Epithelial cell of prostate (primary cell): ENCODE measurements at places on chromosomes 5 and 9.
A peak's percentile ranks its signal among the peaks of the same experiment; 100 is the strongest.

- DNase-seq: no peak
Observed at GRCh38 chr5:85760519-85760918, 857.2 kb upstream of the COX7C start.

DNA sequence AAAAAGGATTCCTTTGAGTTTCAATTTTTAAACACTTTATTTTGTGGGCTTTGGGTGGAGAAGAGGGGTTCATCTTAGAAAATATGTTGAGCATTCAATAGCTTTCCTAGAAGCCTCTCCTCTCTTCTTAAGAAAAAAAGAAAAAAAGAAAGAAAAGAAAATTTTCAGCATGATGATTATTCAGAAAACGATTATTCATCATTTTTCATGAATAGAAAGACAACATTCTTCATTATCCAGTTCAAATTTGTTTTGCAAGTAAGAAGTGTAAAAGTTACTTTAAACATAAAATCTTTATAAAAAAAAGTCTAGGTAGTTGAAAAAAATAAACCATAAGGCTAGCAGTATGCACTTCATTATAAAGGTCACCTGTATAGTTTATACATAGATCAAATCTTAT, 636.5 kb downstream of the IRX1 start:
- no peak for DNase-seq

- no peak for DNase-seq
Observed at GRCh38 chr9:126641118-126641851, 27.6 kb downstream of the LMX1B start.

- DNase-seq: peak; percentile 31
Observed at GRCh38 chr5:37071901-37072581, 177.1 kb downstream of the CPLANE1 start.

- DNase-seq: no peak
Observed at GRCh38 chr5:59097712-59098111, 514.8 kb downstream of the RAB3C start.

GRCh38 chr5:40150896-40151295, 528.8 kb upstream of the PTGER4 start:
- no peak for DNase-seq

- no peak for DNase-seq
Observed at GRCh38 chr9:104836767-104837166, 72.8 kb downstream of the NIPSNAP3B start.

GRCh38 chr5:58517198-58517597, 26.0 kb downstream of the GAPT start:
- no peak for DNase-seq

DNA sequence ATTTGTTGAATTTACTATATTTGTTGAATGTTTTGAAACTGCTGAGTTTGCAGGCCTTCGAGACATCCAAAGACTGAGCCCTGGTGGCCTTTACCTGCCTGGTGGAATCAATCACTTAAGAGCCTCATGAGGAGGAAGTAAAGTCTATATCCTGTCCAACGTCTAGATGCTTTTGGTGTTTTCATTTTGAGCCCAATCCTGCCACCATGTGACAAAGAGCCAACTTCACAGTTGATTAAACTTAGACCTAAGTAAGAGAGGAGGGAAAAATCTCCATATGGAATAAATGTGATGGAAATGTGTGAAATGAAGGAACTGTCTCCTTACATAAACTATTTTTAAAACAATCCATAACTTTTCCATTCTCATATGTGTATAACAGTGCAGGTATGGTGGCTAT, 220.1 kb downstream of the PRR16 start:
- no peak for DNase-seq

DNA sequence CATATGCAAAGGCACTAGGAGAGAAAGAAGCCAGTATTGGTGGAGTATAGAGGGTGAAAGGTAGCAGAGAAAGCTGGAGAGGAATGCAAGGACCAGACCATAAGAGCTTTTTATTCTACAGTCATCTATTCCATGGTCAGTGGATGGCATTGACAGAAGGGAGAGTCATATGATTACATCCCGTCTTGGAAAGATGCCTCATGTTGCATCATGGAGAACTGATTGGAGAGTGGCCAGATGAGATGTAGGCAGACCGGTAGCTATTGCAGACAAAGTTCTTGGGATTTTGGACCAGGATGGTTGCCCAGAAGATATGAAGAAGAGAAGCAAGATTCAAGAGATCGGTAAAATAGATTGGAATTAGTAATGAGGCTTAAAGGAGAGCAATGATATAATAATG, 260.7 kb downstream of the CHSY3 start:
- DNase-seq: no peak

DNA sequence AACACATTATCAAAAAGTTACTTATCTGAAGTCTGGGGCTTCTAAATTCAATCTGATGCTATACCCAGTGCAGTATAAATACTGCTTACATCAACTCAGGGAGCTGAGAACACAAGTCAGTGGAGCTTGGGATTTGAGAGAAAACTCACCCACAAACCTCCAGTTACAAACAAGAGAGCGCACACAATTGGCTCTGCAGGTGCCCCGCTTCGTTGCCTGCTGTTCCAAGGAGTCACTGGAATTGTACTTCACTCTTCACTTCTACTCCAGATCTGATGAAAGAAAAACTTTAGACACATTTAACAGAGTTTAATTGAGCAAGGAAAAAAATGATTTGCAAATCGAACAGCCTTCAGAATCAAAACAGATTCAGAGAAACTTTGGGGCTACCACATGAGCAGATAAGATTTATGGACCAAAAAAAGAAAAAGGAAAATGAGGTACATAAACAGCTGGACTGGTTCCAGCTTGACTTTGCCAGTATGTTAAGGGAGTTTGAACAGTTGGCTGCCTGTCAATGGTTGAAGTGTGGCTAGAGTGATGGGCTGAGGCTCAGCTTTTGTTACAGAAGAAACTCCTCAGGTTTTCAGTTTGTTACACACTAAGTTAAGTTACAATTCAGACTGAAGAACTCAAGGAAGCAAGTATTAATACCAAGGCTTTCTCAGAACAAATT, 156.6 kb downstream of the AOPEP start:
- DNase-seq: no peak

- no peak for DNase-seq
Observed at GRCh38 chr5:24623031-24623430, 21.7 kb downstream of the CDH10 start.

DNA sequence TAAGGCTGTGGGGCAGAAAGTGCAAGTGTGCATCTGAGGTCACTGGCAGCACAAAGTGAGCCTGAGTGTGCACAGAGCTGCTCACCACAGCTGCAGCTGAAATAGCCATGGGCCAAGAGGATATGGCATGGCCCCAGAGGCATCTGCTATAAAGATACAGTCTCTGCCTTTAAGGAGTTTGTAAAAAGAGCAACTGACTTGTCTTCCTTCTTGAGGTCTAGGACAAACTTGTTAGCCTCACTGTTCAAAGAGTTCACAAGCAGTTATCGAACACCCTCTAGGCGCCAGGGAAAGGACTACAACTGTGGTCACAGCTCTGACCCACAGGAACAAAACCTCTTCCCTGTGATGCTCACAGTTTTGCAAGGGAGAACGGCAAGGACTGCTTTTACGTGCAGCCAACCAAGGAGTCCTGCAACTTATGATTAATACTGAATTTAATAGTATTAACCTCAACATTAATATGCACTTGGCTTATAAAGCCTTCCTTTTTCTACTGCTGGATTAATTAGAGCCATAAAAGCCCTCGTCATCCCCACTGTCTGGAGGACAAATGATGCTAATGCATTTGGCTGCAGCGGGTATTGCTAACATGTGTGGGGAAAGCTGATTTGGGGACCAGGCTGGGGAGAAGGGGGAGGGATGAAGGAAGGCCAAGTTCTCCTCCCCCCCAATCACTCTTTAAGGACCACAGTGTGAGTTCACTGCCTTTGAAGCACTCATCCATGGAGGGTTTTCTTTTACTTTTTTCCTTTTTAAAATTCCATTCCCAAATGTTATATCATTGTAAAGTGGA, 189.8 kb upstream of the TRIM32 start:
- DNase-seq: no peak

- DNase-seq: no peak
Observed at GRCh38 chr5:6279607-6280006, 98.7 kb downstream of the MED10 start.

GRCh38 chr9:35272989-35273388, 111.2 kb downstream of the UNC13B start:
- DNase-seq: no peak

GRCh38 chr5:58818465-58818864, 235.6 kb downstream of the RAB3C start:
- DNase-seq: no peak

DNA sequence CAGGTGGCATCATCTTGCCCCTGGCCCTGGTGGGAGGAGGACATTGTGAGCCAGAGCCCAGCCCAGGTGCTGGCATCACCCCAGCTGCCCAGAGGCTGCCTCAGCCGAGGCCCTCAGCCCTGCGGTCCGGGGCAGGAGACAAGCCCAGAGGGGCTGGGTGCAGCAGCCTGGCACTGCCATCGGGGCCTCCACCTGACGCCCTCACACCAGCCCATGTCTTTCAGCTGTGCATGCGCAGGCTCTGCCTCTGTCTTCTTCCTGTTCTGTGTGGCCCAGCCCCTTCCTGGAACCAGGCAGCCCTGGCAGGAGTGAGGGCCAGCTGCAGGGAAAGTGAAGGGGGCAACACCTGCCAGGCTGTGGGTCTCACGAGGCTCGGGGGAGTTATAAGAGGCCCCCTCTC, 4.8 kb upstream of the CEL start:
- DNase-seq: no peak

DNA sequence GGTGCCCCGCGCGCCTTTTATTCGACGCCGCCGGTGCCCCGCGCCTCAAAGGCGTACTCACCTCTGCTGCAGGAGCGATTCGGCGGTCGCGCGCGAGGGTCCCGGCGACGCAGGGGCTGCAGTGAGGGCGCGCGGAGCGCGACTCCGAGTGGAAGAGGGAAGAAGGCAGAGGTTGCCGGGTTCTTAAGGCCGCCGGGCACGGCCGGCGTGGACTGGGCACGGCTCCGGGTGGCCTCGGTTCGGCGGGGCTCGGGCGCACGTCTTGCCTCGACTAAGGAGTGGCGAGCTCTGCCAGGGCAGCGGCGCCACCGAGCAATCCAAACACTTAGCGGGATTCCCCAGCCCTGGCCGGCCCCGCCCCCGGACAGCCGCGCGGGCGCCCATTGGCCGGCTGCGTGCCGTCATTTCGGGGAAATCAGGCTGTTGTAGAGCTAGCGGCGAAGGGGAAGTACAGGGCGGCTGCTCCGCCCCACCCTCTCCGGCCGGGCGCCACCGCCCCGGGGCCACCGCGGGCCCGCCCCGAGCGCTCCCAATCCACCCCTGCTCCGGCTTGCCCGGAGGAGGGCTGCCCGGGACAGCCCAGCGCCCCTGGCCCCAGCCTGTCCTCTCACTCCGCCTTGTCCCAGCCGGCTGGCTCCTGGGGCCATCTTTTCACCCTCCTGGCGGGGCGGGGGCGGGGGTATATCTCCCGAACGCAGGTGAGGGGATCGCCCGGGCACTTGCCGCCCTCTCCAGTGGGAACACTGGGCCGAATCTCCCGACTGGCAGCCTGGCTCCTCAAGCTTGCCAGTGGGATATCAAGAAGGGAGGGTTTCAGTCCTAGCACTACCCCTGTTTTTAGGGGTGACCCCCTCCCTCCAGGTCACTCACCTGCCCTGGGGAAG, at the start of gene IRF1:
Gene IRF1, minus strand, starts transcription at position 290 of the 884 bp plus-strand sequence. CDS start 1,295 bp downstream, outside the sequence.
- DNase-seq: peak; percentile 78

DNA sequence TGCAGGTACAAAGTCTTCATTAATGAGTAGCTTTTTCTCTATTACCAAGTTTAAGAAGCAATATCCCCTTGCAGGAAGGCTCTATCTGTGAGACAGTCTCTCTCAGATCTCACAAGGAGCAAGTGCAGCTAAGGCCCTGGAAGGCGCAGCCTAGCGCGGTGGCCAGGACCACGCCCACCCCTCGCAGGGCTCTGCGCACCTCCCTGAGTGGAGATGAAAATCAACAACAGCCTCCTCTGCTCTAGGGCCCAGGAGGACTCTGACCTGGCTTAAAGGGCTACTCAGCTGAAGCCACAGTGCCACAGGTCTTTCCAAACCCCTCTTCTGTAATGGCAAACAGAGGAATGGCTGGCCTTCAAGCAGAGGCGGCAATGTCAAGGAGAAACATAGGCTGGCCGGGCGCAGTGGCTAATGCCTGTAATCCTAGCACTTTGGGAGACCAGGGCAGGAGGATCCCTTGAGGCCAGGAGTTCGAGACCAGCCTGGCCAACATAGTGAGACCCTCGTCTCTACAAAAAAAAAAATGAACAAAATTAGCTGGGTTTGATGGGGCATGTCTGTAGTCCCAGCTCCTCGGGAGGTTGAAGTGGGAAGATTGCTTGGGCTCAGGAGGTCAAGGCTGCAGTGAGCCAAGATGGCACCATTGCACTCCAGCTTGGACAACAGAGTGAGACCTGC, 11.9 kb downstream of the SEC16A start:
- DNase-seq: no peak

GRCh38 chr5:161400583-161400982, 145.9 kb downstream of the GABRB2 start:
- no peak for DNase-seq

GRCh38 chr5:154002511-154003020, 36.1 kb downstream of the FAM114A2 start:
- DNase-seq: no peak

- no peak for DNase-seq
Observed at GRCh38 chr5:123223921-123224320, 134.9 kb downstream of the PRDM6 start.

GRCh38 chr9:99416007-99416406, 193.9 kb downstream of the SEC61B start:
- no peak for DNase-seq

- no peak for DNase-seq
Observed at GRCh38 chr9:13787234-13787833, 507.8 kb upstream of the MPDZ start.

DNA sequence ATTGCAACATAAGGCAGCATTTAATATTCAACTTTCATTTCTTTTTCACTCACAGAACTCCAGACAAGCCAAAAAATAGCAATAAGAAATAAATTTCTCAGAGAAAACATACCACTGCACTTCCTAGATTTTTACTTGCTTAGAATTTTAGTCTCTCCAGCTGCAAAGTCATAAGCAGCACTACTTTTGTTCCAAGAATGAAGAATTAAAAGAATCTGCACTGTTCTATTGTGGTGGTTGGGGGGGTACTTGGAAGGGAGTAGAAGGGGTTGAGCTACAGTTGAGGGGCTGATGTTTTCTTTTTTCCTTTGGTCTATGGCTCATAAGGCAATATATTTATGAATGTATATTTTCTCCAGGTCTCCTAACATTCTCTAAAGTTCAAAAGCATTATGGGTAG, 144.5 kb downstream of the KIAA0825 start:
- no peak for DNase-seq

- no peak for DNase-seq
Observed at GRCh38 chr9:477193-477592, 262.5 kb downstream of the DOCK8 start.

GRCh38 chr9:98719055-98719454, 10.3 kb upstream of the GABBR2 start:
- DNase-seq: no peak

GRCh38 chr9:37329576-37329975, 92.9 kb upstream of the GRHPR start:
- no peak for DNase-seq

DNA sequence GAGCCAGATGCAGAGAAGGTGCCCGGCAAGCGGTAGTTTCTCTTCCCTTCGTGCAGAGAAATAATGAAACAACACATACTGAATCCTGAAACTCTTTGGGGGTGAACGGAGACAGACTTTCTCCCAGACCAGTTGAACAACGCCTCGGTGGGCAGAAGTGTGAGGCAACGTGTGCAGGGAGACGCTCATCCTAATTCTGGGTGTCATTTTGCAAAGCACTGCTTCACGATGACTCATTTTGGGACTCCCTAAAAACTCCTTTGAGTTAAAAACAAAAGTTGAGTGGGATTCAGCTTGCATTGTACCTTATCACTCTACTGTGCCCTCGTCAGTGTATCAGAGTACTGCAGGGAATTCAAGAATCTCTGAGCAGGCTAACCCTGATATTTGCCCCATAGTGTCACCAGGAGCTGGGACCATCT, 3.5 kb upstream of the NEK6 start:
- DNase-seq: no peak
